Activated CD4-positive, alpha-beta T cell treated with anti-CD3 and anti-CD28 coated beads, Interleukin-2, amount 10 ng/mL, durations not matched to agents 24 days and 14 days (primary cell): ENCODE measurements at places on chromosomes 3 and 15. TPM values are rescaled to one million over a fixed set of nuclear protein-coding genes. Genes with fewer than 3 reads are reported as not detected.

Gene TP53BP1
- 38.7 and 40.0 TPM in 2 replicates for total RNA-seq

Gene LINGO1
- not detected in 2 replicates for total RNA-seq

Gene CKMT1B
- 0.66 and 0.77 TPM in 2 replicates for total RNA-seq

Gene KBTBD13
- not detected in 2 replicates for total RNA-seq

Gene WDR6
- 141 and 153 TPM in 2 replicates for total RNA-seq

Gene CPB1
- not detected in 2 replicates for total RNA-seq

Gene REC114
- not detected in 2 replicates for total RNA-seq

- H3K36me3 ChIP-seq: no peaks in the 10 kb centered on the region
- H3K27ac ChIP-seq: no peak overlapping the region
- peaks cover 9% of the 10 kb centered on the region for H3K27me3 ChIP-seq
Measured at GRCh38 chr3:152828075-152828840, 6.7 kb upstream of the P2RY1 start.

GRCh38 chr3:182135056-182135455 is 423.3 kb downstream of the SOX2 start:
- H3K4me1 ChIP-seq: no peaks in the 10 kb centered on the region
- no peaks in the 10 kb centered on the region for H3K27me3 ChIP-seq
- no peaks in the 10 kb centered on the region for H3K36me3 ChIP-seq
- DNase-seq: no peak

DNA sequence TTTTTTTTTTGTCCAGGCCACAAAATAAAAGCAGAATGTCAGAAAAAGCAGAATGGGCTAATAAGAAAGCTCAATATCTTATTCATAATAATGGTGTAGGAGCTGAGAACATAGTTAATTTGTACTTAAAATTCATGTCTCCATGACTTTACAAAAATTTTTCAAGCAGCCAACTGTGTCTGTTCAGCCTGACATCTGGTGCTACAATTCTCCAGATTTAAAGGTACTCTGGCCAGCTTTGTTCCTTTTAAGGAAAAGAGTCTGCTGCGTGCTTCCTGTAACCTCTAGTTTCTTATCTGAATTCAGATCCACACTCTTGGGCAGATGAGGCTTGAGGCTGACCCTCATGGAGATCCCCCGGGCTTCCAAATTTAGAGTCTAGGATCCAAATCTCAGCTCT is 8.7 kb upstream of the RFX7 start:
- H3K27me3 ChIP-seq: peaks cover 47% of the 10 kb centered on the region
- no peaks in the 10 kb centered on the region for H3K36me3 ChIP-seq
- DNase-seq: no peak
- no peak overlapping the region for H3K4me3 ChIP-seq
- peaks cover under 1% of the 10 kb centered on the region for H3K4me1 ChIP-seq
- H3K27ac ChIP-seq: no peak overlapping the region

- no peak overlapping the region for H3K4me3 ChIP-seq
- no peaks in the 10 kb centered on the region for H3K27me3 ChIP-seq
- no peaks in the 10 kb centered on the region for H3K36me3 ChIP-seq
Measured at GRCh38 chr3:117017135-117017894, 307.7 kb downstream of the TUSC7 start.
